A549 treated with CpdA at 1 μM for 4 hours (cell line): ENCODE measurements at places on chromosomes 1 and 21. TPM values are rescaled to one million over a fixed set of nuclear protein-coding genes. Genes with fewer than 3 reads are reported as not detected.

Gene LMX1A
- not detected in 5 replicates for total RNA-seq

Gene S100A11
- 1,668 to 1,944 TPM (median 1,920 TPM) in 5 replicates for total RNA-seq

Gene CNIH4
- total RNA-seq, result 91.5 to 106 TPM (median 100 TPM) in 5 replicates

Gene RGS16
- 0.15 to 0.31 TPM (median 0.19 TPM) in 5 replicates for total RNA-seq

Gene RPE65
- total RNA-seq, result not detected in 5 replicates

Gene DAB1
- not detected in 5 replicates for total RNA-seq

Gene CHIA
- not detected in 5 replicates for total RNA-seq

Gene PHTF1
- 16.1 to 20.5 TPM (median 16.8 TPM) in 5 replicates for total RNA-seq

Gene FAM72D
- 6.1 to 7.5 TPM (median 6.6 TPM) in 5 replicates for total RNA-seq

Gene SLC35F3
- 3.8 to 5.9 TPM (median 5.5 TPM) in 5 replicates for total RNA-seq

Gene NUCKS1
- total RNA-seq, result 90.8 to 172 TPM (median 107 TPM) in 5 replicates

Gene ATAD3C
- total RNA-seq, result not detected in 5 replicates

Gene OR2L13
- total RNA-seq, result not detected in 5 replicates

Gene CLCNKA
- total RNA-seq, result 0.06 to 0.13 TPM (median 0.07 TPM) in 3 of 5 replicates, not detected in the others

Gene QSOX1
- total RNA-seq, result 61.5 to 88.2 TPM (median 85.2 TPM) in 5 replicates

Gene CASQ1
- total RNA-seq, result not detected in 5 replicates

Gene CELSR2
- 3.8 to 6.4 TPM (median 5.5 TPM) in 5 replicates for total RNA-seq

Gene TSTD1
- 0.25 to 0.52 TPM (median 0.40 TPM) in 4 of 5 replicates, not detected in the other for total RNA-seq

Gene CASQ2
- not detected in 5 replicates for total RNA-seq

Gene ADORA1
- total RNA-seq, result 0.80 to 1.3 TPM (median 1.2 TPM) in 5 replicates

Gene DENND2C
- total RNA-seq, result 0.29 to 0.93 TPM (median 0.45 TPM) in 5 replicates

Gene RNU1-3
- not detected in 5 replicates for total RNA-seq

Gene TSPAN2
- 0.63 to 1.3 TPM (median 1.2 TPM) in 5 replicates for total RNA-seq

Gene MOB3C
- total RNA-seq, result 4.2 to 4.8 TPM (median 4.5 TPM) in 5 replicates

Gene RGS1
- not detected in 5 replicates for total RNA-seq

Gene FMO2
- total RNA-seq, result not detected in 5 replicates

Gene TMEM79
- 5.5 to 10.5 TPM (median 8.5 TPM) in 5 replicates for total RNA-seq

Gene NBL1
- 24.5 to 44.1 TPM (median 35.5 TPM) in 5 replicates for total RNA-seq

Gene LCE3D
- total RNA-seq, result 0.34 to 0.80 TPM (median 0.59 TPM) in 5 replicates

Gene FLG2
- total RNA-seq, result not detected in 5 replicates

Gene KNCN
- total RNA-seq, result not detected in 5 replicates

Gene PTGFR
- 0.02 TPM in 1 of 5 replicates, not detected in the others for total RNA-seq

Gene CR2
- total RNA-seq, result 0.03 TPM in 1 of 5 replicates, not detected in the others

Gene CKS1B
- 314 to 378 TPM (median 356 TPM) in 5 replicates for total RNA-seq

Gene ZMPSTE24
- total RNA-seq, result 35.5 to 47.1 TPM (median 39.2 TPM) in 5 replicates

Gene HSPA13
- total RNA-seq, result 15.0 to 22.1 TPM (median 17.1 TPM) in 5 replicates

Gene JAK1
- 118 to 152 TPM (median 132 TPM) in 5 replicates for total RNA-seq

Gene CEP85
- total RNA-seq, result 12.4 to 14.7 TPM (median 13.9 TPM) in 5 replicates

Gene KIF21B
- 1.8 to 3.8 TPM (median 2.8 TPM) in 5 replicates for total RNA-seq

Gene C1QA
- total RNA-seq, result not detected in 5 replicates

Gene SAMD11
- total RNA-seq, result 14.4 to 35.3 TPM (median 31.0 TPM) in 5 replicates

Gene RGS8
- not detected in 5 replicates for total RNA-seq

Gene AGBL4
- not detected in 5 replicates for total RNA-seq

Gene NENF
- total RNA-seq, result 81.4 to 140 TPM (median 137 TPM) in 5 replicates

Gene LENEP
- not detected in 5 replicates for total RNA-seq

Gene RCAN3
- total RNA-seq, result 9.7 to 12.8 TPM (median 11.7 TPM) in 5 replicates

Gene TCHH
- total RNA-seq, result 0.14 to 0.24 TPM (median 0.19 TPM) in 5 replicates

Gene C8B
- not detected in 5 replicates for total RNA-seq
